ENCODE measurements at places on chromosomes 3 and 15.

DNA sequence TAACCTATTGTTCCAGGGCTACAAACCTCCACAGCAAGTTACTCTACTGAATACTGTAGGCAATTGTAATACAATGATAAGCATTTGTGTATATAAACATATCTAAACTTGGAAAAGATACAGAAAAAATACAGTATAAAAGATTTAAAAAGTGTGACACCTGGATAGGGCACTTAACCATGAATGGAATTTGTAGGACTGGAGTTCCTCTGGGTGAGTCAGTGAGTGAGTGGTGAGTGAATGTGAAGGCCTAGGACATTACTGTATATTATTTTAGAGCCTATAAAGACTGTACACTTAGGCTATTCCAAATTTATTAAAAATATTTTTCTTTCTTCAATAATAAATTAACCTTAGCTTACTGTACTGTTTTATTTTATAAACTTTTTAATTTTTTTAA lies 38.4 kb upstream of the SLC25A36 start:
- DNase-seq, result no peak

- no peak for DNase-seq
Measured at GRCh38 chr3:31305340-31305739, 227.4 kb upstream of the STT3B start.

- no peak for DNase-seq
Measured at GRCh38 chr15:64502151-64502550, 41.8 kb downstream of the ZNF609 start.

- no peak for DNase-seq
Measured at GRCh38 chr3:118501152-118501551, 533.5 kb downstream of the IGSF11 start.

DNA sequence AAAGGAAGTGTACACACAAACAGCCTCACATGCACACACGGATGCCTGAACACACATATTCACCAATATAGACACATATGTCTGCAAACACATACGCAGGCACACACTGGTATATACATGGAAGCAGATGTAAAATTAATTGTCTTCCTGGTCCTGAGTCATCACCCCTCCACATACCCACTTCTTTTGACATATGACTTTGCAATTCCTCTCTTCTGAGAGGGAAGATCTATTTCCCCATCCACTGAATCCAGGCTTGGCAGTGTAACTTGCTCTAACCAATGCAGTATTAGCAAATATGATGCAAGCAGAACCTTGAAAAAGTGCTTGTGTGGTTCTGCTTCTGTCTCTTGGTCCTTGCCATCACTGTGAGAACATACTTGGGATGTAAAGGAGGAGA lies 76.8 kb upstream of the HRH1 start:
- DNase-seq, result no peak

- no peak for DNase-seq
Measured at GRCh38 chr15:34297059-34297458, 40.5 kb downstream of the SLC12A6 start.

GRCh38 chr3:88661433-88661824 lies 446.0 kb upstream of the EPHA3 start:
- no peak for DNase-seq
